ENCODE measurements at places on chromosomes 1 and 21.

DNA sequence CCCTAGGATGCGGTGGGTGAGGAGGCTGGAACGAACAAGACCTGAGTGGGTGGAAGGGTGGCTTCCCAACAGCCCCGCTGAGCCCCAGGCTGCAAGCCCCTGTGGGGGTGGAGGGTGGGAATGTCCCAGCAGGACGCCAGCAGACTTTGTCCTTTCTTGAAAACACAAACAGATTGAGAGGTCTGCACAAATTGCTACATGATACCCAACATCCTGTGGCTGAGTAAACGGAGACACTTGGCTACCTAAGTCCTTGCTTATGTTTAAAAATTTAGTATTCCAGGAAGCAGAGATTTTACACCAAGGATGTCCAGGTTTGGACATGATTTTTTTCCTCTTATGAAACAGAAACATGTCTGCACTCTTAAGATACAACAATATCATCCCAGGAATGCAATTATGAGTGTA is 11.8 kb upstream of the F3 start:
- no peak for DNase-seq

- no peak for DNase-seq
These were observed 49.6 kb upstream of the ARHGAP29 start for GRCh38 chr1:94286864-94287437.

DNA sequence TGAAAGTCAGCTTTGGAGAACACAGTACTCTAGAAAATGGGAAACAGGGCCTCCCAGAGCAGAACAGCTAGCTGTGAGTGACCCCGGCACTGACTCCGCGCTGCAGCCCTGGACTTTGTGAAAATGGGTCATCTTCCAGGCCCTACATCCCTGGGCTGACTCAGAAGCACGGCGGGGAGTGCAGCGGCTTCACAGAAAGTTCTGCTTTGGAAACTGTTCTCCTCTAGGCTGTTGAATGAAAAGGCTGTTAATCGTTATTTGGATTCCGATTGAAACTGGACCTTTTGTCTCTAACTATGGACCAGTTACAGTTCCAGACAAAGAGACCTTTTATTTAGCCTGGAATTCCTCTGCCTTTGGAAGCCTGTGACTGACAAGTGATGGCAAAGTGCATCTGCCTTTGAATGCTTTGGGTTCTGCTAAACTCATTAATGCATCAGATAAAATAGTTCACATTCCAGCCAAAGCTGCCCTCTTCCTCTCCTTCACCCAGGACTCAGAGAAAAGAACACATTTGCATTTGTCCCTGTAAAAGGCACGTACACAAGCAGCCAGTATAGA is 144.9 kb upstream of the HOOK1 start:
- DNase-seq: no peak

GRCh38 chr21:40936771-40937261 is 89.9 kb upstream of the DSCAM start:
- DNase-seq: no peak

DNA sequence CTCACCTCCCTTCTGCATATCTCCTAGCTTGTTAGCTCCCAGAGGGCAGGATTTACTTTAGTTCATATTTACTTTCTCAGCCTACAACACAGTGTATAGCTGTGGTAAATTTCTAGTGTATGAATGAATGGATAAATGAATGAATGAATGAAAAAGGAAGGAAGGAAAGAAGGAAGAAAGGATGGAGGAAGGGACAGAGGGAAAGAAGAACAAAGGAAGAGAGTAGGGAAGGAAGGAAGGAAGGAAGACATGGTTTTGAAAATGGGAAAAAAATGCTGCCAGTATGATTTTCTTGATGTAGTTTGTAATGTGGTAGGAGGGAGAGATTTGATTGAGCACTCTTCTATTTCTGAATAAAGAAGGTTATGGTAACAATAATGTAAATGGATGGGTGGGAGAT is 47.0 kb downstream of the LAMC2 start:
- no peak for DNase-seq

DNA sequence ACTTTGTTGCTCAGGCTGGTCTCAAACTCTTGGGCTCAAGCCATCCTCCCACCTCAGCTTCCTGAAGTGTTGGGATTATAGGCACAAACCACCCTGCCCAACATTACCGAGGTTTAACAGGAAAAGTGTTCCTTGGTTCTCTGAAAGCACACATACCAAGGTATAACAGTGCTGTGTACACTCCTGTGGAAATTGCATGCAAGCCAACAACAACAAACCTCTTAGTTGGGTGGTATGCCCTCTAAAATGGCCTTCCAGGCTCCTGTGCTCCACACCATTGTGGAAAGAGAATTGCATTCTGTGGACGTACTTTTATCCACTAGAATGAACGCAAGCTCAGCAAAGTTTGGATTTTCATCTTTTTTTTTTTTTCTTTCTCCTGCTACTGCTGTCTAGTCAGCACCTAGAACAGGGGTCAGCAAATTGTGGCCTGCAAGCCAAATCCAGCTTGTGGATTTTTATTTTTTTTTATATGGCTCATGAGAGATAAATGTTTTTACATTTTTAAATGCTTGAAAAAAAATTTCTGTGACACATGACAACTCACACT is 192.2 kb upstream of the TNR start:
- no peak for DNase-seq

- no peak for DNase-seq
These were observed 3.5 kb upstream of the LHX9 start for GRCh38 chr1:197913495-197914276.
